ENCODE measurements at places on chromosomes 5 and 9.

DNA sequence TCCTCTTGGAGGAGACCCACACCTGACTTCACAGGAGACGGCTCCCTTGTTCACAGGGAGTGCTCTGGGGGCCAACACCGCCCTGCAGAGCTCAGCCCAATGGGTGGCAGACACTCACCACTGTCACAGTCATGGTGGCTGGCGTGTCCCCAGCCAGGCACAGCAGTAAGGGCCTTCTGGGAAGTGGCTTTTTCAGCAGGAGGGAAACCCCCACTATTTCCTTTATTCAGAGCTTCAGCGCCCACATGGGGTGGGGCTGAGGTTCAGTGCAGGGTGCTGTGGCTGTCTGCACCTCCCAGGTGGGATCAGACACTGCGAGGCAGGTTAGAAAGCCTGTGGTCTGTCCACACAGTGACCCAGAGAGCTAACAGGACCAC is 3.6 kb upstream of the SNAPC4 start:
- no peak for DNase-seq

- no peak for DNase-seq
These were observed 50.5 kb upstream of the DHFR start for GRCh38 chr5:80705216-80705769.

DNA sequence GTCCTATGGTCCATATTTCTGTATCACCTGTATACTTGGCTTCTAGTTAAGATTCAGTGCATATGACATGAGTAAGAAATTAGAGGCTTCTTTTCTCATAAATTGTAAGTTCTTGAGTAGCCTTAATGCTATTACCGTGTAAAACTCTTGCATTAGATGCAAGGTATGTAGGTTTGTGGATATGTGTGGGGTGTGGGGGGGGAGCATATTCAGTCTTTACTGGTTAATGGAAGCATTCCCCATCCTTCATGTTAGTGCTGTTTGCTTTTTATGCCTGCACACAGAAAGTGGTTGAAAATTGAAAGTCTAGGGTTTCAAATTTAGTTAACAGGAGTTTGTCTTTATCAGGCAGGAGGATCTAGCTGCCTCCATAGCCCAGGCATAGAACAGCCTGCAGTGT is 16.1 kb downstream of the RAI14 start:
- no peak for DNase-seq

DNA sequence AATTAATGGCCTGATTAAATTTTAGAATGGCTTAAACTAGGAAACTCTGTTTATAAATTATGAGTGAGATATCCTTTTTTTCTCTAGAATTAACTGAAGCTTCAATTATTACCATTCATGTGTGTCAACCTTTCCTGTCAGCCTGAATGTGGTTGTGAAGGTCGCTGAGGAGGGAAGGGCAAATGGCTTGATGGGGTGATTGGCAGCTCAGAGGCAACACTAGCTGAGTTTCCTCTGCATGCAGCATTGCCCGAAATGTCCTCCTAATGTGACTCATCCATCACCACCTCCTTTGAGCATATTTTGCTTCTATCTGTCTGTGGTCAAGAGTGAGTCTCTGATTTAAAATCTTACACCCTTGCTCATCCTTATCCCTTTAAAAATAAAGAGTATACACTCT is 281.9 kb downstream of the TENT4A start:
- DNase-seq = no peak

DNA sequence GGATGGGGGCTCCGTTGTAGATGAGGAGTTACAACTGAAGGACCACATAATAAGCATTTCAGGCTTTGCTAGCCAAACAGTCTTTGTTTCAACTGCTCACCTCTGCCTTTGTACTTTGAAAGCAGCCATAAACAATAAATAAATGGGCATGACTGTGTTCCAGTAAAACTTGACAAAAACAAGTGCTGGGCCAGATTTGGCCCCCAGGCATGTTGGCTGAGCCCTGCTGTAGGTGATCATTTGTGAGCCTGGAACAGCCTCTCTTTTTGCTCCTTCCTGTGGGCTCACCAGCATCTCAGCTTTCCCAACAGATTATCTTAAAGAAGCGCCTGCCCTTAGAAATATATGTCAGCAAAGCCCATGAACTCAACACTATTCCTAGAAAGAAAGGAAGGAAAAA is 149.4 kb downstream of the GOLPH3 start:
- no peak for DNase-seq

DNA sequence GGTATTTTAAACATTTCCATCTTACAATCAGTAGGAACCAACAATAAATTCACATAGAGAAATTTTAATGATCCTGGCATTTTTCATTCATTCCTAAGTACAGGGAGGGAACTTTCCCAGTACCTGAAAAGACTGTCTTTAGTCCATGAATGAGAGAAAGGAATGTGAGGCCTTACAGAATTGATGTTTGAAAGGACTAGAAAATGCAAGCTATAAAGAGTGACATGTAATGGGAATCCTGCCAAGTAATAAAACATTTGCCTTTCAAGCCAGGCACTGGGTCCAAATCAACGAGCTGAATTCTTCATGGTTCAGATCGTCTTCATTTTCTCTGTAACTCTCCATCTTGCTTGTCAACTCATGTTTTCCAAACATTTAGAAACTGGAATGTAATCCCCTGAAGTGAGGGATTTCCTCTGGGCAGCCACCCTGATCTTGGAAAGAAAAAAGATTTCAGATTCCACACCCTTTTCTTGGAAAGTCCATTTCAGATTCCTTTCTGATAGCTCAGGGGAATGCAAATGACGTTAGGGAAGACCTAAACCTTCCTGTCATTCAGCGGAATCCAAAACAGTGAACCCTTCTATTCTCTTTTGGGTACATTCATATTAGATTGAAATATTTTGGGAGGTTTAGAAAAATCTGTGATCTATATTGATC is 315.8 kb downstream of the SH3GL2 start:
- no peak for DNase-seq

- DNase-seq = peak; percentile 23
These were observed 94.5 kb upstream of the SPATA31D4 start for GRCh38 chr9:81833563-81834345.

- DNase-seq = no peak
These were observed 179.5 kb upstream of the RAD23B start for GRCh38 chr9:107103621-107104020.

- peak; percentile 93 for DNase-seq
These were observed 78.3 kb upstream of the ZNF608 start for GRCh38 chr5:124824637-124825158.

GRCh38 chr5:4196744-4197143 is 601.1 kb downstream of the IRX1 start:
- no peak for DNase-seq

DNA sequence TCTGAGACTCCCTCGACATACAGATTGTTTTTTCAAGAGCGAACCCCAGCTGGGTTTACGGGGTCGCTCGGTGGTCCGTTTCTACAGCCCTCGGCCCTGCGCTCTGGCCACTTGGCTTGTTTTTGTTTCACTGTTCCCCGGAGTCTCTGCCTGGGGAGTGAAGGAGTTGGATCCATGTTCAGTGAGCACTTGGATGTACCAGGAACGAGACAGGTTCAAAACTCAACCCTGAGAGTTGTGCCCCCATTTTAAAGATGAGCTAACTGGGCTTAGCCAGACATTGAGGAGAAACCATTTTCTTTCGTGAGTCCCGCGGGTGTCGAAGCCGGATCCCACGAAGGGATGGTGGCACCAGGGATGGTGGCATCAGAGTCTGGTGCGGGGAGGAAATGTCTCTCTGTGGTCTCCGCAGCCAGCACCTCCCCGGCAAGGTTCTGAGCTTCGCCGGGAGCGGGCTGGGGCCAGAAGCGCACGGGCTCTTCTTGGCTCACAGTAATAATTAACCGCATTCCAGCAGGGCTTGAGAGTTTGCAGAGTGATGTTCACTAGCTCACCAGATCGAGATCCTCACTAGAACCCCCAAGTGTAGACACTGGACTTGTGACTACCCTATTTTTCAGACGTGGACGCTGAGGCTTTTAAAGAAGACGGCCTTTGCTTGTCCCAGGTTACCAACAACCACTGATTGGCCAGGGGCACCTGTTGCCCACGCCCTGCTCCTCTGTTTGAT is 1.0 kb downstream of the MSX2 start:
- no peak for DNase-seq

GRCh38 chr5:84688566-84688965 is 303.9 kb upstream of the EDIL3 start:
- DNase-seq = peak; percentile 93

DNA sequence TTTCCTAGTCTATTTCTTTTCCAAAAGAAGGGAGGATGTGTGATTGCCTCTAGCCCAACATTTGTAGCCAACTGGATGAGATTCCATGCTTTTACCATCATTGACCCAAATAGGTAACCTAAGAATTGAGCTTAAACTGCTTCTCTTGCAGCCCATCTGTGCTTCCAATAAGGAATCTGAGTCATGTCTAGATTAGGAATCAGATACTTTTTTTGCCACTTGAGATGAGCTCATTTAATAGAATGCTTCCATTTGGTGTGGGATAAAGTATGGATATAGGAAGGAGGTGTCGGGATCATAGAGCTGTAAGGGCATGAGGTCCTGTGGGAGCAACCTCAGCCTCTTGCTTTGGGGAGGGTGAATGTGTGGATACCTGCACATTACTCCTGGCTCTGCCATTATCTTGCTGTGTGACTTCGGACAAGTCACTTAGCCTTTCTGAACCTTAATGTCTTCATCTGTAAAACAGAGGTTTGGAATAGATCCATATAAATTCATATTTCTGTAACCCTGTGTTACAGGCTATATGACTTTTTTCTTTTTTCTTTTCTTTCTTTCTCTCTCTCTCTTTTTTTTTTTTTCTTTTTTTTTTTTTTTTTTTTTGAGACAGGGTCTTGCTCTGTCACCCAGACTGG is 56.2 kb downstream of the MAP1B start:
- DNase-seq = no peak

GRCh38 chr5:142736247-142736632 is 33.9 kb upstream of the ARHGAP26 start:
- DNase-seq = no peak

DNA sequence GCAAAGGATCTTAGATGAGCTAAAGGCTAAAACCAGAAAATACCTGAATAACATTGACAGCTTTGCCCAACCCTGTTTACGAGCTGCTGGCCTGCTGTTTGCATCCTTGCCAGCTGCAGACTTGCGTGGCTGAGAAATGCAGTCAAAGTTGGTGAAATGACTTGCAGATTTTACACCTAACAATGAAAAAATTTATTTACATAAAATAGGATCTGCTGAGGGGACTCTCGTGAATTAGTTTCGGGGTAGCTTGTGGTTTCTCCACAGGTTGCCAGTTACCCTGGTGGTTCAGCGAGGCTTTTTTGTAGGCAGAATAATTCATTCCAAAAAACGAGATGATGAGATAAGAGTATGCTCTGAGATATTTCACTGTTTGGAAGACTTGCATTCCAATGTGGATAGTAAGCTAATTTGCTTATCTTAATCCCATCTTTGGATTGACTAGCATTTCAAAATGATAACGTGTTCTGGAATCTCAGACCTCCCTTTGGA is 65.7 kb upstream of the FANCC start:
- peak; percentile 13 for DNase-seq

- DNase-seq = peak; percentile 8
These were observed 8.9 kb downstream of the ZER1 start for GRCh38 chr9:128762671-128763449.

Measured in fibroblast of mammary gland (primary cell).